ENCODE measurements at places on chromosomes 5 and 9.

- H3K4me3 ChIP-seq: no peak overlapping the region
- H3K4me1 ChIP-seq: no peaks in the 10 kb centered on the region
- H3K27ac ChIP-seq: no peak overlapping the region
Observed at GRCh38 chr9:27003426-27004077, 1.9 kb downstream of the LRRC19 start.

- DNase-seq: no peak
- peaks cover 4% of the 10 kb centered on the region for H3K36me3 ChIP-seq
- no peak overlapping the region for H3K4me3 ChIP-seq
- peaks cover 3% of the 10 kb centered on the region for H3K27me3 ChIP-seq
- H3K4me1 ChIP-seq: no peaks in the 10 kb centered on the region
Observed at GRCh38 chr5:110768138-110768860, 29.5 kb downstream of the SLC25A46 start.

DNA sequence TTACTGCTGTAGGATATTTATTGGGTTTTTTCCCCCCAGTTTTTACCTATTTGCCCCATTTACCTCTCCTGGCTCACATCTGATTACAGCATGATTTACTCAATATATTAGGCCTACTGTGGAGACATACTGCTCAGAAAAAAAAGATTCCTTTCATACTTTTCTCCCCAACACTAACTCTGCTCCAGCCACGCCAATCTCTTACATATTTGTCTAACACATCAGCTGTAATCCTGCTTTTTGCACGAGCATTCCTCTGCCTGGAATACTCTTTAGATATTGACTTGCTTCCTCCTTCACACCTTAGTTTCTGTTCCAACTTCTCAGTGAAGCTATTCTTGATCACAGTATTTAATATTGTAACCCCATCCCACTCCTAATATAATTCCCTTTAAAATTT lies 158.1 kb upstream of the VCAN start:
- H3K27me3 ChIP-seq: no peaks in the 10 kb centered on the region
- no peak for DNase-seq
- peaks cover 10% of the 10 kb centered on the region for H3K36me3 ChIP-seq
- no peak overlapping the region for H3K27ac ChIP-seq
- no peaks in the 10 kb centered on the region for H3K4me1 ChIP-seq

DNA sequence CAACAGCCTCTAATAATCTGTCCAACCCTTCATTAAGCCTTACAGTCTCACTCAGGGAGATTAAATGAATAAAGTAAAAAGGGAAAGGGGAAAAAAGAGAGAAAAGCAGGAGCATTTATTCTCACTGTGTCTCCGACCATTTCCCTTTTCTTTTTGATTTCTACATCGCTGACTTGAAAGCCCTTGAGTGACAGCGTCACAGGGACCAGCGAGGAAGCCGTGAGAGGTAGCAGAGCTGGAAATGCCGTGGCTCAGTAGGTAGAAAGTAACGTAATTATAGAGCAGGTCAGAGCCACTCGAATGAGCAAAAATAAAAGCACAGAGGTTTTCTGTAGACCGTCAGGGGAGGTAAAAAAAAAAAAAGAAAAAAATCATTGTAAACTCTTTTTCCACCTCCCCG lies 52.4 kb downstream of the ASS1 start:
- peaks cover 3% of the 10 kb centered on the region for H3K36me3 ChIP-seq
- H3K27ac ChIP-seq: no peak overlapping the region
- H3K4me3 ChIP-seq: no peak overlapping the region
- peaks cover 14% of the 10 kb centered on the region for H3K27me3 ChIP-seq
- DNase-seq: no peak
- H3K4me1 ChIP-seq: peaks cover 2% of the 10 kb centered on the region

GRCh38 chr9:90801973-90802322 lies 329 bp downstream of the SYK start:
- peaks cover 83% of the 10 kb centered on the region for H3K27me3 ChIP-seq
- H3K4me1 ChIP-seq: no peaks in the 10 kb centered on the region
- DNase-seq: no peak
- H3K27ac ChIP-seq: no peak overlapping the region
- no peaks in the 10 kb centered on the region for H3K36me3 ChIP-seq
- H3K4me3 ChIP-seq: peak overlapping the region; percentile 71

DNA sequence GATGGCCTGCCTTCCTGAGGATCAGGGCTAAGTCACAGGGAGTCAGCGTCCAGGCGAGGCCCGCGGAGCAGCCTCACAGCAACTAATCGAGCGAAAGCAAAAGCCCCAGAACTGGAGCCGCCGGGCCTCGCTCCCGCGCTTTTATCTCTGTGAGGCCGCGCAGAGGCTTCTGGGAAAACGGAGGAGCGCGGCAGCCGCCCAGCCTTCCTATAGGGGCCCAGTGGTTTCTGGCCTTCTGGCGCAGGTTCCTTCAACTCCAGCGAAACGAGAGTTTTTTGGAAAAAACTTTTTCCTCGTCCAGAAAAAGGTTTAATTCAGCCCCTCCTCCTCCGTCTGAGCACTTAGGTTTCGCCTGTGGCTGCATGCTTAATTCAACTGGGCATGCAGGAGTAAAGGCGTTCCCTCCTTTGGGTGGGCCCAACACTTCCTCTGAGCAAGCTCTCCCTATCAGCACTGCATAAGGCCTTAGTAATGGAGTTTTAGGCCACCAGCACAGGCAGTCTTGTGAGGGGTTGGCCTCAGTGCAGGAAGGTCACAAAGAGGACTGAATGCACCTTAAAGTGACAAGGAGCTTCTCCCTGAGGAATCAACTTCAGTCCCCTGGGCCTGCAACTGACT lies at the start of gene MEIKIN:
TSS of gene MEIKIN (minus strand) at position 113 of the 618 bp plus-strand sequence. CDS start 158 bp downstream, outside the sequence.
- no peak within 1 kb of the TSS for H3K4me3 ChIP-seq
- H3K4me1 ChIP-seq: no peaks in the 10 kb centered on the region
- H3K27ac ChIP-seq: no peak within 1 kb of the TSS

- DNase-seq: no peak
- no peak overlapping the region for H3K4me3 ChIP-seq
- no peaks in the 10 kb centered on the region for H3K36me3 ChIP-seq
- H3K27me3 ChIP-seq: peaks cover 3% of the 10 kb centered on the region
- no peaks in the 10 kb centered on the region for H3K4me1 ChIP-seq
- no peak overlapping the region for H3K27ac ChIP-seq
Observed at GRCh38 chr5:10106806-10107205, 142.9 kb downstream of the ATPSCKMT start.

DNA sequence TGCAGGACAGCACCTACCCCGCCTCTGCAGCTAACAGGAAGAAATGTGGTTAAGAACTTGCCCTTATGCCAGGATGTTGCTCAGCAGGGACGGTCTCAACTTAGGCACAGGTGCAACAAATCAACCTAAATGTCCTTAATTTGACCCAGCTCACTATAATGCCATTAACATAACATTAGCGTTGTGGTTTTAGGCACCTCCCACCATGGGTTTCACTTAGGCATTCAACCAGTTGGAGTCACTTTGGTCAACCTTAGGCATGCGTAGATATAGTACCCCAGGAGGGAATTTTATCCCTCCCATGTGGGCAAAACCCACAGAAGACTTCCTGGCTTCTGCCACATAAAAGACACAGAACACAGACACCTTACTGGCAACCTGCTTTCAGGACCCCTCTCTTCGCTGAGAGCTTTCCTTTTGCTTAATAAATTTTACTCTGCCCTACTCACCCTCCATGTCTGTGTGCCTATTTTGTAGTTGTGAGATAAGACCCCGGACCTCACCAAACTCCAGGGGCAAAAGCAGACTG lies 8.7 kb upstream of the ERAP1 start:
- peak; percentile 62 for DNase-seq
- peak overlapping the region; percentile 93 for H3K27ac ChIP-seq
- H3K27me3 ChIP-seq: no peaks in the 10 kb centered on the region
- peak overlapping the region; percentile 83 for H3K4me3 ChIP-seq

DNA sequence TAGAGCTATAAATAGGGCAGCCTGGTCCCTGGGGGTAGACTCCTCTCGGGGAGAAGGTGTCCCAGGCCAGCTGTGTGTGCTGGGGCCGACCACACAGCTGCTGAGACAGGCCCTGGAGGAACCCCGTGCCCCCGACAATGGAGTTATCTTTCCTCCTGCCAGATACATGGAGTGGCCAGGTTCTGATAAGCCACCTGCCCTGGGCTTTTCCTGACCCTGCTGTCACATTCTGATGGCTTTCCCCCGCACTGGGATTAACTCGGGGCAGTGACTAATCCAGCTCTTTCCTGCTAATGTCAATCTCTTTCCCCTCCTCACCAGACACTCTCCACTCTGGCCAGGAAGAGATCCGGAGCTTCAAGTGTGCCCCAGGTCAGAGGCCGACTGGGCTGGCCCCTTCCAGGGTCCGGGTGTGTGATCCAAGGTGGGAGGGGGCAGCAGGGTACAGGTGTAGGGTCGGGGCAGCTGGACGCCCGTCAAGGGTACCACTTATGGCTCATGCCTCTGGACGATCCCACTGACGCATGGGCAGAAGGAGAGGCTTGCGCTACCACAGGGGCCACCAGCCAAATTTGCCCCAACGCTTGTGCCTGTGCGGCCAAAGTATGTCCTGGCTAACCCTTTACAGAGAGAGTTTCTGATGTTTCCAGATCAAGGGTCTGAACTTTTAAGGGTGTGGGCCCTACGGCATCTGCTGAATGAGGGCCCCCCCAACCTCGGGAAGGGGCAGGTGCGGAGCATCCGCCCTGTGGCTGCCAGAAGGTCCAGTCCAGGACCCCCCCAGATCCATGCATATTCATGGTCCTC lies 20.6 kb upstream of the COL5A1 start:
- peaks cover 6% of the 10 kb centered on the region for H3K27me3 ChIP-seq
- no peak for DNase-seq
- H3K27ac ChIP-seq: no peak overlapping the region
- H3K4me3 ChIP-seq: no peak overlapping the region
- no peaks in the 10 kb centered on the region for H3K36me3 ChIP-seq

- H3K27me3 ChIP-seq: no peaks in the 10 kb centered on the region
- H3K27ac ChIP-seq: no peak overlapping the region
- H3K4me3 ChIP-seq: no peak overlapping the region
Observed at GRCh38 chr5:83096660-83097339, 19.5 kb downstream of the XRCC4 start.

- H3K27ac ChIP-seq: no peak overlapping the region
- no peak overlapping the region for H3K4me3 ChIP-seq
- DNase-seq: no peak
- peaks cover 4% of the 10 kb centered on the region for H3K27me3 ChIP-seq
- H3K36me3 ChIP-seq: peaks cover 27% of the 10 kb centered on the region
Observed at GRCh38 chr5:176899946-176900779, 1.0 kb upstream of the HK3 start.

- peak overlapping the region; percentile 47 for H3K27ac ChIP-seq
- no peak overlapping the region for H3K4me3 ChIP-seq
- DNase-seq: no peak
Observed at GRCh38 chr5:173015598-173016455, 32.3 kb downstream of the ATP6V0E1 start.

- no peak for DNase-seq
- peak overlapping the region; percentile 32 for H3K4me3 ChIP-seq
- H3K4me1 ChIP-seq: peaks cover 23% of the 10 kb centered on the region
- no peaks in the 10 kb centered on the region for H3K27me3 ChIP-seq
- peak overlapping the region; percentile 60 for H3K27ac ChIP-seq
Observed at GRCh38 chr5:56012281-56012963, 17.7 kb upstream of the IL6ST start.

DNA sequence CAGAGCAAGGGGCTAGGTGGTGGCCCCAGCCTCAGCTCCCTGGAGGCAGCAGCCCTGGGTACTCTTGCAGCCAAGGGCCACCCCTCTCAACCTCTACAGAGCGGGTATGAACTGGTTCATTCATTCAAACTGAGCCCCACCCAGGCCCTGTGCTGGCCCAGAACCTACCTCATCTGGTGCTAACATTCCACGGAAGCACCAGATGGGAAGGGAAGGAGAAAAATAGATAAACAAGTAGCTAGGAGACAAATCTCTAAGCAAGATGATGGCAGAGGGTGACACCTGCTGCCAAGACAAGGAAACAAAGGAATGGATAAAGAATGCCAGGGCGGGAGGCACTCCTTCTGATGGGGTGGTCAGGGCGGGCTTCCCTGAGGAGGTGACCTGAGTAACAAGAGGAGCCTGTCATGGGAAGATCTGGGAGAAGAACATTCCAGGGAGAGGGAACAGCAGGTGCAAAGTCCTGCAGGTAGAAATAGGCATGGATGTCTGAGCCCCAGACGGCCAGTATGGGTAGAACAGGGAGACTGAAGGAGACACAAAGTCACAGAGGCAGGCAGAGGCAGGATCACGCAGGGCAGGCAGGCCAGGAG lies 6.1 kb downstream of the ST6GALNAC4 start:
- no peaks in the 10 kb centered on the region for H3K27me3 ChIP-seq
- DNase-seq: no peak
- peak overlapping the region; percentile 88 for H3K27ac ChIP-seq
- peaks cover 25% of the 10 kb centered on the region for H3K36me3 ChIP-seq

- H3K27me3 ChIP-seq: peaks cover 3% of the 10 kb centered on the region
- no peak overlapping the region for H3K4me3 ChIP-seq
- H3K27ac ChIP-seq: no peak overlapping the region
Observed at GRCh38 chr9:104915753-104916152, 12.2 kb downstream of the ABCA1 start.

DNA sequence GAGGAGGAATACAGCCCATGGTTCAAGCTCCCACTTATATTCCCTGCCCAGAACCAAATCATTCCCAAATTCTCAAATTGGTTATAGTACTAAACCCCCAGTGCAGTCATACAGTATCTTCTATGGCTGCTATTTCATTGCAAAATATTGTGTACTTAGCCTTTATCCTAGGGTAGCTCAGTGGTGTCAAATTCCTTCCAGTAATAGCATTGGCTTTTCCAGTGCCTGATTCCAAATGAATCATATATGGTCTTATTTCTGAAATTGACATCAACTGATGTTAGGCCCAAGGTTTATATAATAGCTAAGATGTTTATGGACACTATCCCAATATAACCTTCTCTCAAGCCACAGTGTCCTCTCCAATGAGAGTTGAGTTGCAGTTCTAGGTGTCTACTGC lies 256.7 kb downstream of the NDUFS4 start:
- H3K27ac ChIP-seq: no peak overlapping the region
- peaks cover 4% of the 10 kb centered on the region for H3K27me3 ChIP-seq
- no peak for DNase-seq
- no peak overlapping the region for H3K4me3 ChIP-seq

- no peak overlapping the region for H3K4me3 ChIP-seq
- peaks cover 4% of the 10 kb centered on the region for H3K4me1 ChIP-seq
- DNase-seq: no peak
- H3K36me3 ChIP-seq: no peaks in the 10 kb centered on the region
- peaks cover 7% of the 10 kb centered on the region for H3K27me3 ChIP-seq
Observed at GRCh38 chr5:124451721-124452383, 294.6 kb downstream of the ZNF608 start.

DNA sequence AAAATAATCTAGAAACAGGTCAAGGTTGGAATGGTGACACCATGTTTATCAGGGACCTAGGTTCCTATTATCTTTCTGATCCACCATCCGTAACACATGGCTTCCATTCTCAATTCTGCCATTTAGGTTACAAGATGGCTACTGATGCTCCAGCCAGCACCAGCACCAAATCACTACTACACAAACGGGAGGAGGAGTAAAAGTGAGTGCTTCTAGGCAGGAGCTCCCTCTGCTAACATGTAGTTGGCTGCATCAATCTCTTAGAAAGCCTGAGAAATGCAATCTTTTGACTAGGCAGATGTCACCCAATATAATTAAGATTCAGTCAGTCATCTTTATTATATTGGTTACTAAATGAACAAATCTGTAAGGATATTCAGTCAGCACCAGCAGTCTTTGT lies 515.9 kb downstream of the RAB3C start:
- DNase-seq: no peak
- H3K4me3 ChIP-seq: no peak overlapping the region
- H3K4me1 ChIP-seq: peaks cover 26% of the 10 kb centered on the region
- H3K27ac ChIP-seq: no peak overlapping the region
- H3K36me3 ChIP-seq: peaks cover 3% of the 10 kb centered on the region
